ENCODE measurements at places on chromosomes 6 and 20. TPM values are rescaled to one million over a fixed set of nuclear protein-coding genes. Genes with fewer than 3 reads are reported as not detected.
A peak's percentile ranks its signal among the peaks of the same experiment; 100 is the strongest.

DNA sequence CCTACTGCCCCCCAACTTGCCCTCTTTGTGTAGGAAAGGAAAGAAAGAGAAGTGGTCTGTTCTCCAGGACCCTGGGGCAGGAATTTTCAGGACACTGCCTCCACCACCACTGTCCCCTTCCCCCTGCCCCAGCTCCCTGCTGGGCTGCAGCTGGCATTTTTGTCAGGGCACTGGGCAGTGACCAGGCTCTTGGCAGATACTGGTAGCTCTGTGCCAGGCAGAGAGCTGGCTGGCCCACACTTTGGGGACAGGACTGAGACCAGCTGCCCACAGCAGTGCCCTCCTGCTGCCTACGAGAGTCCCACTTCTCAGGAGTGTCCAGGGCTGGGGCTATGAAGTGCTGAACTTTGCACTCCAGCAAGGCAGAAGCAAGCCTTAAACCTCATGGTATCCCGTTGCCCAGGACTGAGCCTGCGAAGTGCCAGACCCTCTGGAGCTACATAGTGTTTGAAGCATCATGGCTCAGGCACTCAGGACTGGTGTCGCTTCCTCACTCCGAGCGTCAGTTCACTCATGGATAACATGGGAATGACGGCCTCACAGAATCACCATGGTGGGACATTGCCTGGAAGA lies 19.3 kb downstream of the SLC13A3 start:
- no peak for DNase-seq

GRCh38 chr20:32079655-32080109 lies 27.6 kb downstream of the HCK start:
- DNase-seq: no peak

ALDH5A1 gene
- total RNA-seq: 0.36 TPM

- DNase-seq: no peak
Observed at GRCh38 chr6:142913511-142914047, 31.4 kb downstream of the HIVEP2 start.

SLC17A2 gene
- not detected for total RNA-seq

DNA sequence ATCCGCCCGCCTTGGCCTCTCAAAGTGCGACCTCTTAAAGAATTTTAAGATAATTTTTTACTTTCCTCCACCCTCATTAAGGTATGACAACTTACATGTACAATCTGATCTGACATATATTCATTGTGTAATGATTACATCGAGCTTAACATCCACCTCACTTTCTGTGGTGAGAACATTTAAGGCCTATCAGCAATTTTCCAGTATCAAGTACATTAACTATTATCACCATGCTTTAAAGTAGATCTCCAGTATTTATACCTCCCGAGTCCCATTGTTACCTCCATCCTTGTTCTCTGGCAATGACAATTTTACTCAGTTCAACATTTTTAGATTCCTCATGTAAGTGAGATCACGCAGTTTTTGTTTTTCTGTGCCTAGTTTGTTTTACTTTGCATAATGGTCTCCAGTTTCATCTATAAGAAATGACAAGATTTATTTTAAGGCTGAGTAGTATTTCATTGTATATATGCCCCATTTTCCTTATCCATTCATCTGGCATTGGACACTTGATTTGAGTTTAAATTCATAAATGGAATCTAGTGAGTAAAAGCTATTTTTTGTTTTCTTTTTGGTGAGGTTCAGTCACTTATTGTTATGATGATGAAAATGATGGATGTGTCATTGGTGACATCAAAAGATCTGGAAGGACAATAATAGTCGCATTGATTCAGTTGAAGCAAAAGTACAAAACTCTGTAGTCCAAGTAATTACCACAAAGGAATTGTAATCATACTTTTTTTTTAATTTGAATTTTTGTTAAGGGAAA lies 87.0 kb downstream of the OR2B2 start:
- no peak for DNase-seq

DNA sequence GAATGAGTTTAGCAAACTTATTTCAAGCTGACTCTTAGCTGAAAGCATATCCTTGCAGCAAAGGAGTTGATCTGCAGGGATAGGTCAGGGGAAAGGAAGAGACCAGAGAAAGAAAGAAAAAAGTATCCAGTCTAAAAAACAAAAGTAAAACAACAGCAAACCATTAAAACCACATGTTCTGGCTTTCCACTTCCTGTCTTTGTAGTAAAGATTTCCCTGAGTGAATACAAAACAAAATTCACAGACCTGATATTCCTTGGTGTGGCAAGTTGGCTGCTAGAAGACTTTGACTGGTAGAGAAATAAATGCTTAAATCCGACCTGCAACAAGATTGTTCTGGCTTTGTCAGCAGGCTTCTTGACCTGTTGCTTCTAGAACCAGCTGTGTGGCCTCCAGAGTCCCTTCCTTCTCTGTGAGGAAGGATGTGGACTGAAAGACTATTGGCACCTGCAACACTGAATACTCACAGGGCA lies 23.4 kb upstream of the MCM3 start:
- DNase-seq: no peak

DNA sequence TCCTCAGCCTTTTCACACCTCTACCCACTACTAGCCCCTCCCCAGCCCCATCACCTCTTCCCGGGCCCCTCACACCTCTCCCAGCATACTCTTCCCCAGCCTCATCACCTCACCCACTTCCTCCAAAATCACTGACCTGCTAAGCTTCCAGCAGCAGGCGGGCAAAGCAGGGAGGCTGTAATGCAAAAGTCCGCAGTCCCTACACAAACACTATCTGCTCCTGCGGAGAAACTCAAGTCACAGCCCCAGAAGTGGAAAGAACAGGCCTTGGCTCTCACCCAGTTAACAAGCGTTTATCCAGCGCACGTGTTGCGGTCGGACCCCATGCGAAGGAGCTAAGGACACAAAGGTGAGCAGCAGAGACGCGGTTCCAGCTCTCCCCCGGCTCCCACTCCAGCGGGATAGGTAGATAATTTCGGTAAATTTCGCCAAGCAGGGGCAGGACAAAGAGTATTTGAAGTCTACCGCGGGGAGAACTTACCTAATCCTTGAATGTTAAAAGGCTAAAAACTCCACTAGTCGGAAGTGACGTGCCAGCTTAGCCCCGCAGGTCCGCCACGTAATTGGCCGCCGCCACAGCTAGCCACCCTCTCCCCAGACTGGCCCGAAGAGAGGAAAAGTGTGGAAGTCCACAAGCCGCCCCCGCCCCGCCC lies 728 bp upstream of the TRIM39 start:
- peak; percentile 79 for DNase-seq

DNA sequence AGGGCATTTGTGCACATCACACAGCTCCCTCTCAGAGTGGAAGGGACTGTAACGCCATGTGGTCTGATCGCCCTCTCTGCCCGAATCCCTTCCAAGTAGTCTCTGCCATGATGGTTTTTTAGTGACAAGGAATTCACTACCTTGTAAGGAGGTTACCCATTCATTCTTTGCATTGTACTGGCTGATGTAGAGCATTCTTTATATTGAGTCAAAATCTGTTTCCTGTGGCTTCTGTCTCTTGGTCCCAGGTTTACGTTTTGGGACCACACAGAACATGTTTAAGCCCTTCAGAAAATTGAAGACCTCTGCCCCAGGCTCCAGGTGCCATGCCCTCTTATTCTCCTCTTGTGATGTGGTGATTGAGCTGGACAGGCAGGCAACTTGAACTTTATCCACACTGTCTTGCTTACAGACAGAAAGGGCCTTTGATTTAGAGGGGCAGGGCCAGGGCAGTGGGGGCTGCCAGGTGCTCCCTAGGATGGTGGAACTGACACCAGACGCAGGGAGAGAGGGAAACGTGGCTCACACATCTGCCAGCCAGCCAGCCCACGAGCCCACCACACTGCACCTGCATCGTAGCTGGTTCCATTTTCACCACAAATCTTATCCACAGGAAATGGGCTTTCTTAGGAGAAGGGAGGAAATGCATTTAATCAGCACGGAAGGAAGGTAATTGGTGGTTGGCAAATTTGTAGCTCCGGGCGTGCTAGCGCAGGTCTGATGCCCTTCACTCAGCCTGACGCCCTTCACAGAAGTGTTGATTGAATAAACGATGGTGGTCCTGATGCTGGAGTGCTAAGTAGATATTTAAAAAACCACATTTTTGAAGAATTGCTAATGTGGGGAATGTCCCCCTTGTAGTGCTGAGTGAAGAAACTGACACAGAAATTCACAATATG lies 78.2 kb downstream of the TCP11 start:
- no peak for DNase-seq

- no peak for DNase-seq
Observed at GRCh38 chr6:156773935-156774852, 3.0 kb upstream of the ARID1B start.

- no peak for DNase-seq
Observed at GRCh38 chr6:3403238-3404173, 53.3 kb downstream of the SLC22A23 start.

GRCh38 chr6:11727346-11727997 lies 51.1 kb downstream of the ADTRP start:
- peak; percentile 28 for DNase-seq

LCA5 gene
- 2.0 TPM for total RNA-seq

DNA sequence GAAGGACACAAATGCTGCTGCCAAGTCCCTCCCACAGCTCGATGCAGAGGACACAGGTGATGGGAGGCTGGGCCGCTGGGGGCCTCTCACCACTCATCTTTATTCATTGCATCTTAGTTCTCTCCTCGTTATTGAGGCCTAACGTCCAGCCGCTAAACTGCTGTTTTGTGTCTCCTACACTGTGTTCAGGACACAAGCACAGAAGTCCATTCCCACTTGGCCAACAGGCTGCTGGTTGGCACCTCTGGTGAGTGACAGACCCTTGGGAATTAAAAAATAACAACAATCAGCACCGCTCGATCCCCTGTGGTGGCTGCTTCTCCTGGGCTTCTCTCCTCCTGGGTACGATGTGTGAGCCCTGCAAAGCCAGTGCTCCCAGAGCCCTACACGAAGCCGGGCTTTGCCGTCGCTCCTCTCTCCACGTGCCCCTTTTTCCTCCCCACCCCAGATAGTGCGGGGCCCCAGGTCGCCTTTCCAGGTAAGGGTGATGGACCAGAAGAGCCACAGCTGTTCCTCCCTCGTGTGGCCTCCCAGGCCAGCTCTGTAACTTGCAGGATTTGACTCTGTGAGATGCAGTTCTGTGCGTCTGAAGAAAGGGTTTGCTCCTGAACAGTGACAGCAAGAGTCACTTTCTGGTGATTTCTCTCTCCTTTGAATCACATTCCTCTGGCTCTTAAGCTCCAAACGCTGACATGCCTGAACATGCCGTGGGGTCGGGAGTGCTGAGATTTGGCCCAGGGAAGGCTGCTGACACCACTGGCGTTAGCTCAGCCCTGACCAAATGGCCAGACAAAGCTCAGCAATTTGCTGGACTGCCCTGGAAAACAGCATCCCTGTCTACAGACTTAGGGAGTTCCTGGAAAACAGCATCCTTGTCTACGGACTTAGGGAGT lies 59.3 kb downstream of the DLL1 start:
- peak; percentile 6 for DNase-seq

GRCh38 chr6:41056768-41057490 lies 3.9 kb downstream of the APOBEC2 start:
- no peak for DNase-seq

DNA sequence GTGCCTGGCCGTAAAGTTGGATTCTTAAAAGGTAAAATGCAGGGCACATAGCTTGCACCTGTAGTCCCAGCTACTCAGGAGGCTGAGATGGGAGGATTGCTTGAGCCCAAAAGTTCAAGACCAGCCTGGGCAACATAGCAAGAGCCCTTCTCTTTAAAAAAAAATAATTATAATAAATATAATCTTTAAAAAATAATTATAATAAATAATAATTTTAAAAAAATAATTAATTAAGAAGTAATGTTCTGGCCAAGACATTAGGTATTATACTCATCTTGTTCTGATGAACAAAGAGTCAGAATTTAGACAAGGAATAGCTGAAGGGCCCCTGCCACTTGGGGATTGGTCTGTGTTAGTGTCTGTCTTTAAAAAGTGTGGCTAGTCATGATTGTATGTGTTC lies 13.9 kb downstream of the ENTPD6 start:
- no peak for DNase-seq

MCCD1 gene
- total RNA-seq: not detected

GJA10 gene
- total RNA-seq: not detected

DNA sequence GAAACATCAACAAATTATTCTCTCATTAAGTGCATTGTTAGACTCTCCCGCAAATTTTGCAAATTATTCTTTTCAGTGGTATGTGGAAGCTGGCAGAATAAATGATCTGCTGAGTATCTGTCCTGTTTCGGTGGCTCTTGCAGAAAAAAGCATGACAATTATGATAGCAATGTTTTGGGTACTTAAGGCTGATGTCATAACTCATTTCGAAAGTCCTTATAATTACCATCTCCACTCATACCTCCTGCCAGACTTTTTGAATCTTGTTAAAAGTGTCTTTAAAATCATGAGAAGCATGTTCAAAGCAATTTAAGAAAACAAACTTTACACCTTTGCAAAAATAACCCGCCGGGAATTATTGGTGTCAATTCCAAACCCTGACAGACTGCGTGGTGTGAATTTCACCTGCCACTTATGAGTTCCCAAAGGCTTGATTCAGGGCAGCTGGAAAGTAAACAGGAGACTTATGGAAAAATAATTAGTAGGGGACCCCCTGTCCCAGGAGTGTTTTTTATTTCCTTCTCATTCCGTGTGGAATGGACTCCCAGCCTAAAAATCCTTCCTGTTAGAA lies 87.6 kb upstream of the E2F3 start:
- no peak for DNase-seq

BEND6 gene
- total RNA-seq: 10.6 TPM

DNA sequence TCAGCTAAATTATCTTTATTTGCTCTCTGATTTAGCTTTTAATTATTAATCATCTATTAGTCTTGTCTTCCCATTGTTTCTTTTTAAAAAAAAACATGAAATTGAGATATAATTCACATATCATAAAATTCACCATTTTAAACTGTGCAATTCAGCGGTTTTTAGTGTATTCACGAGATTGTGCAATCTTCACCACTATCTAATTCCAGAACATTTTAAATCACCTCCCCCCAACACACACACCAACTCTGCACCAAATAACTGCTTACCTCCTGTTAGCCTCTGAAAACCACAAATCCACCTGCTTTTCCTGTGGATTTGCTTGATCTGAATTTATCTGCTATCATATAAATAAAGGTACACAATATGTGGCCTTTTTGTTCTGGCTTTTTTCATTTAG lies 8.8 kb upstream of the ABRACL start:
- no peak for DNase-seq

GRCh38 chr20:61123751-61124368 lies 128.2 kb upstream of the CDH4 start:
- no peak for DNase-seq

GRCh38 chr6:52745764-52746201 lies 17.5 kb downstream of the GSTA2 start:
- DNase-seq: no peak

LIN28B gene
- total RNA-seq: not detected

ADISSP gene
- 31.9 TPM for total RNA-seq

- no peak for DNase-seq
Observed at GRCh38 chr6:11774426-11774825, 4.2 kb downstream of the ADTRP start.

- peak; percentile 37 for DNase-seq
Observed at GRCh38 chr6:14275493-14275851, 157.9 kb downstream of the CD83 start.

- no peak for DNase-seq
Observed at GRCh38 chr6:8837343-8837742, 402.0 kb upstream of the SLC35B3 start.

SLCO4A1 gene
- 0.56 TPM for total RNA-seq

KCNK16 gene
- not detected for total RNA-seq

- peak; percentile 78 for DNase-seq
Observed at GRCh38 chr6:132466952-132467351, 46.0 kb downstream of the STX7 start.

- no peak for DNase-seq
Observed at GRCh38 chr6:152112491-152113261, 305.2 kb downstream of the ESR1 start.

GABRR2 gene
- under 0.01 TPM for total RNA-seq
